NCI-H69 (cell line): ENCODE measurements at places on chromosomes 3 and 15.

DNA sequence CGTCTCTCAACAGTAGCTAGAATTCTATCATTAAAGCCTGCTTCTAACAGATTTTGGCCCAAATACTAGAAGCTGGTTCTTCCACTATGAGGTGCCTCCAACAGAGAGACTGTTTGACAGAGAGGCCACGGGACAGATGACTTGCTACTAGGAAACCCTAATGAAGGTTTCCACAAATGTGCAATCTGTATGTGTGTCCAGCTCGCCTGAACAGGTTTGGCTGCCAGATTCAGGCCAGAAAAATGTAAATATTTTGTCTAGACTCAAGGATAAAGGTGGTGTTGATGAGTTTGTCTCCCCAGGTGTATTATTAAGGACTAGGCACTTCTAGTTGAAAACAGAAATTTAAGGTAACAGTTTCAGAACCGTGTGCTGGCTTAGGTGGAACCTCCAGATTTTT lies 91.6 kb upstream of the TRIM42 start:
- no peak for DNase-seq

GRCh38 chr3:176839466-176839865 lies 357.8 kb downstream of the TBL1XR1 start:
- no peak for DNase-seq

GRCh38 chr3:177284383-177284881 lies 87.2 kb upstream of the TBL1XR1 start:
- DNase-seq, result peak; percentile 59

DNA sequence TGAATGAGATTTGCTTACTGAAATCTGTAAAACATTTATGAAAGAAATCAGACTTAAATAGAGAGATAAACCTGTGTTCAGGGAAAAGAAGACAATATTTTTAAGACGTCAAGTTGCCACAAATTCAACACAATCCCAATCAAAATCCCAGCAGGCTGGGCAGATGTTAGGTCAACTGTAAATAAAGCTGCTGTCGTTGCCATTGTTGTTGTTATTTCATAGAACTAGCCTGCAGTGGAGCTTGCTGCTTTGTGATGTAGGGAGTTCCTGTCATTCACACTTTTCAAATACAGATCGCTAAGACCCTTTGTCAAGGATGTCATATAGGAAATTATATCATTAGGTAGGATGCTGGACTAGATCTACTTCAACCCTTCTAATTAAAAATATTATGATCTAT lies 123.1 kb downstream of the NEO1 start:
- no peak for DNase-seq

- no peak for DNase-seq
These were observed 43.7 kb downstream of the MYZAP start for GRCh38 chr15:57635300-57635909.

DNA sequence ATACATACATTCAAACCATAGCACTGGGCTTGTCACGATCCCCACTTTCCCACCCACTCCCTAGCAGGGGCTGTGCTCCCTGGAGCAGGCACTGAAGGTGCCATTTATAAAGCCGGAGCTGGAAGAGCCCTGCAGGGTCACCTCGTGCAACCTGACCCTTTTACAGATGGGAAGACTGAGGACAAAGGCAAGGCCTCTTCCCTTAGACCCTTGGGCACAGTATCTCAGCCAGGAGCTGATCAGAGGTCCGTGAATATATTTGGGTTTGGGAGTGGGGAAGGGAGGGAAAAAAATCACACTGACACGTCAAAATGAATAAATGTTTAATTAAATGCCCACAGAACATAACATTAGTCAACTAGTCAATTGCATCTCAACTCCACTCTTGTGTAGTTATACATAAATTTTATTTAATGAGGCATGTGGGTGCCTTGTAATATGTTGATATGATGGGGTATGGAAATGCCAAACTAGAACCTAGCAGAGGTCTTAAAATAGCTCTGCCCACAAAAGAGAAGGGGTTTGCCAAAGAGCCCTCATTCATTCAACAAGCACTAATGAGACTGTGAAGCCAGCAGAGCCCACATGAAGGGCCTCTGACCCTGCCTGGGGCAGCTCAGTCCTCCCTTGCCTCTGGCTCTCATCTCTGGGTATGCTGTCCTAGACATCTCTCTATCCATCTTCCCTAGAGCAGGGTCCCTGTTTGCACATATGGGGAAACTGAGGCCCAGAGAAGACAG lies 119.4 kb downstream of the NUP210 start:
- DNase-seq, result no peak

GRCh38 chr15:35843498-35843897 lies 297.5 kb upstream of the DPH6 start:
- DNase-seq, result no peak

- peak; percentile 85 for DNase-seq
These were observed 18.1 kb upstream of the SLC22A13 start for GRCh38 chr3:38247366-38248035.

DNA sequence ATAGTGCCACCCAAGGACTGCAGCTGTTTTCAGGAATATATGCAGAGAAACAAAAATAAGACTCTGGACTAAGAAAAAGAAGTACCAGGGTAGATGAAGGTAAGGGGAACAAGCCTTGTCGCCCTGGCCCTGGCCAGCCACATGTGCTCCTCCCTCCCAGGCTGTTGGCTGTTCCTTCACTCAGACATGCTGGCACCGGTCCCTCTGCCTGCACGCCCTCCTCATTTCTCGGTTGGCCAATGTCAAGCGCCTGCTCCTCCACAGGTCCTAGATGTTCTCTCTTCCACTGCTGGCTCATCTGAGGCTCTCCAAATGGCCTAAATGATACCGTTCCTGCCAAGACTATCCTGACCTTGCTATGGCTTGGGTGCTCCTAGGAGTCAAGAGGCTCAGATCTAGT lies 288.4 kb upstream of the LYSMD4 start:
- no peak for DNase-seq

GRCh38 chr3:169542331-169542751 lies 121.2 kb downstream of the MECOM start:
- DNase-seq, result peak; percentile 89

DNA sequence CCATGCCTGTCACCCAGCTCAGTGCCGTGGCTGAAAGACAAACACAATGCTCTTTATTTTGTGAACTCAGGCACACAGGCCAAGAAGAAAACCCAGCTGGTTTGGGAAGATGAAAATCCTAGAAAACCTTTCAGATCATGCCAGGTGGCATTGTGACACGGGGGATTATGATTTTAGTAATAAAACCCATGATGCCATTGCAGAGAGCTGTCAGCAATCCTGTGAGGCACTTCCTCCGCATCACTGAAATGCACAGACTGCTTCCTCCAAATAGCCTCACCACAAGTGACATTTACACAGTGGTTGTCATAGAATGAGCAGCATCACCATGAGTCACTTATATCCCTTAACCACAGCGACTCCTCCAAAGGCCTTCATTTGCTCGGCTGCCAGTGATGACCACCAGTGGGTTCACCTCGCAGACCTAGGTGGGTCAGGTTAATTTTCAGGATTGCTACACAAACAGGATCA lies 22.7 kb downstream of the ABHD6 start:
- peak; percentile 23 for DNase-seq

GRCh38 chr3:127053450-127053849 lies 70.5 kb downstream of the PLXNA1 start:
- DNase-seq, result no peak

GRCh38 chr15:46275701-46276100 lies 640.9 kb downstream of the SQOR start:
- DNase-seq, result no peak

DNA sequence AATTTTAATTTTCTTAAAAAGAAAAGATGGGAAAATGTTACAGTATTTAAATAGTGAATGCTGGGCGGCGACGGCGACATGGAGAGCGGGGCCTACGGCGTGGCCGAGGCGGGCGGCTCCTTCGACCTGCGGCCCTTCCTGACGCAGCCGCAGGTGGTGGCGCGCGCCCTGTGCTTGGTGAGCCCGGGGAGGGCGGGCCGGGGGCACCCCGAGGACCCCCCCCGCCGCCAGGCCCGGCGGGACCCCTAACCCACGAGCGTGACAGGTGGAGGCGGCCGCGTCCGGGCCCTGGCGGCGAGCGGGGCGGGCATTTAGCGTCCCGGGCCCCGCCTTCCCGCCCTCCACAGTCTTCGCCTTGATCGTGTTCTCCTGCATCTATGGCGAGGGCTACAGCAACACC lies 38.4 kb upstream of the GOLGA8J start:
- no peak for DNase-seq

DNA sequence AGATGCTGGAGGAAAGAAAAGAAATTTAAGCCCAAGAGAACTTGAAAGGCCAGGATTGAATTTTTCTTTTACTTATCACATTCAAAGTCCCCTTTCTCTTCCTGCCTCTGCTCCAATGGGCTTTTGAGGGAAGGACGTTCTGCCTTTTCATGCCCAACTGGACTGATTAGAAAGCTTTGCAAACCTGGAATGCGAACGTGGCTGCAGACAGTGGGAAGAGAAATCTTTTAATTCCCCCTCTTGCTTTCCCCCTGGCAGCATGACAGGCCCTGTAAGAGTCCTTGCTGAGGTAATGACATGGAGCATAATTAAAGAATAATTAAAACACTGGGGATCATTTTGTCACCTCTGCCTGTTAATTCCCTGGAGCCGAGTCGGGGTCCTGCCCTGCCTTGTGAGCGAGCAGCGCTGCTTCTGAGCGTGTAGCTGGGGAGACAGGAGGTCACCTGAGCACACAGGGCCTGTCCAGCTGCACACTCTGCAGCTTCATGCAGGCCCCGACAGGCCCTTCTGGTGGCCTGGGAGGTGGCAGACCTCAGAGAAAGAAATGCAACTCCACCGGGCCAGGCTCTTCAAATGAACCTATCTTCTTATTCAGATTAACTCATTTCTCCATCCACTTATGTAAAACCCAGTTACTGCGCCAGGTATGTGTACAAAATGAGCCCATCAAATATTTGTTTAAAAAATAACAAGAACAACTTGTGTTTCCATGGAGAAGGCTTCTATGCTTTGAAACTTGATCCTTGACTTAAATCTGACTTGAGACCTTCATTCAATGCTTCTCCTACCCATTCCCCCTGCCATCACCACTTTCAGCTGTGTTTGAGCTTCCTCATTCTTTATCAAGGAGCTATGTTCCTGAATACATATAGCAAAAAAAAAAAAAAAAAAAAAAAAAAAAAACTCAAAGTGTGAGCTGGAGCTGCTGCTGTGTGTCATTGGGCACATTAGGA lies 628.2 kb upstream of the CFAP20DC start:
- peak; percentile 81 for DNase-seq

- DNase-seq, result no peak
These were observed 75.5 kb downstream of the DAPK2 start for GRCh38 chr15:63970621-63971426.
